ENCODE measurements at places on chromosomes 7 and 10. TPM values are rescaled to one million over a fixed set of nuclear protein-coding genes. Genes with fewer than 3 reads are reported as not detected.

The ANKRD61 gene
- not detected for total RNA-seq

The SEMA3E gene
- total RNA-seq, result 0.07 TPM

The GIMAP2 gene
- 3.8 TPM for total RNA-seq

DNA sequence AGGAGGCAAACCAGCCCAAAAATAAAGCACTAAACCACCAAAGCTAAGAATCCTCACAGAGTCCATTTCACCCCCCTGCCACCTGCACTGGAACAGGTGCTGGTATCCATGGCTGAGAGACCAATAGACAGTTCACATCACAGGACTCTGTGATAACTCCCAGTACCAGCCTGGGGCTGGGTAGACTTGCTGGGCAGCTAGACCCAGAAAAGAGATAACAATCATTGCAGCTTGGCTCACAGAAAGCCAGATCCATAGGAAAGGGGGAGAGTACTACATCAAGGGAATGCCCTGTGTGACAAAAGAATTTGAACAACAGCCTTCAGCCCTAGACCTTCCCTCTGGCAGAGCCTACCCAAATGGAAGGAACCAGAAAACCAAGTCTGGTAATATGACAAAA, 13.6 kb upstream of the SLC25A28 start:
- H3K27me3 ChIP-seq, result no peaks in the 10 kb centered on the region
- no peak overlapping the region for H3K27ac ChIP-seq
- H3K36me3 ChIP-seq, result no peaks in the 10 kb centered on the region
- H3K4me1 ChIP-seq, result no peaks in the 10 kb centered on the region
- no peak for DNase-seq

DNA sequence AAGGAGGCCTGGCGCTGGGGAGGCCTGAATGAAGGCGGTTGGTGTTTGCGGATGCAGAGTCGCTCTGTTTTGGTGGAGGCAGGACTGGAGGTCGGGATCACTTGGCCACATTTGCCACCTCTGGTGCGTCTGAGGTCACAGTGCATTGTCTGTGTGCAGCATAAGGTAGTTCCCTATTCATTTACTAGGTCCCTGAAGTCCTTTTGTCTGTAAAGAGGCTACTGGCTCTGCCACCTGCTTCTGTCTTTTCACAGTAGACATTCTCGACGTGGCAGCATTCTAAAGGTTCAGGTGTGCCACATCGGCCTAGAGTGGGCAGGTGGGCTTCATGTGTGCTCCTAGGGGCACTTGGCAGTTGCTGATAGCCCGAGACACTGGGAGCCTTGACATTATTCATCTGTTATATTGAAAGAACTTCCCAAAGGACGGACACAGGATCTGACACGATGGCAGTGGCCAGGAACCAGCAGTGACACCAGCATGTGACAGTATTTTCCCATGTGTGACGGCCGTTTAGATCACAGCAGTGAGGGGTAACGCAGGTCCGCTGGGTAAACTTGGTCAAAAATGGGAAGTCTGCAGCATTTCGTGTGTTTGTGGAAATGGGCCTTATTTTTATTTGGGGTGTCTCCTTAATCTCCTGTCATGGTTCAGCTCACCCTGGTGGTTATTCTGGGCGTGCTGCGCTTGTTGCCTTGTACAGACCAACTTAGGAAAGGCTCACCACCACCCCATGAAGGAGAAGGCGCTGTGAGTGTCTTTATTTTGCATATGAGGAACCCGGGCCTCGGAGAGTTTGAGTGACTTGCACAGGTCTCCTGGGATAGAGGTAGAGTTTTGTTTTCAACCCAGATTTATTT, 5.9 kb downstream of the MGMT start:
- H3K36me3 ChIP-seq, result no peaks in the 10 kb centered on the region
- H3K4me3 ChIP-seq, result no peak overlapping the region
- no peak overlapping the region for H3K27ac ChIP-seq
- DNase-seq, result no peak
- H3K27me3 ChIP-seq, result no peaks in the 10 kb centered on the region
- no peaks in the 10 kb centered on the region for H3K4me1 ChIP-seq

GRCh38 chr10:124547647-124548168, 86.1 kb downstream of the LHPP start:
- H3K4me1 ChIP-seq, result peaks cover 4% of the 10 kb centered on the region
- H3K27ac ChIP-seq, result no peak overlapping the region
- no peak for DNase-seq
- H3K27me3 ChIP-seq, result no peaks in the 10 kb centered on the region
- no peak overlapping the region for H3K4me3 ChIP-seq

- no peaks in the 10 kb centered on the region for H3K27me3 ChIP-seq
- H3K4me3 ChIP-seq, result no peak overlapping the region
- no peaks in the 10 kb centered on the region for H3K36me3 ChIP-seq
- no peak overlapping the region for H3K27ac ChIP-seq
- no peak for DNase-seq
- H3K4me1 ChIP-seq, result no peaks in the 10 kb centered on the region
These were observed 175.3 kb upstream of the TARP start for GRCh38 chr7:38448584-38449234.

GRCh38 chr10:8581521-8582225, 527.2 kb downstream of the GATA3 start:
- no peak for DNase-seq
- H3K27me3 ChIP-seq, result no peaks in the 10 kb centered on the region
- no peak overlapping the region for H3K27ac ChIP-seq

- H3K27me3 ChIP-seq, result no peaks in the 10 kb centered on the region
- H3K4me1 ChIP-seq, result peaks cover 32% of the 10 kb centered on the region
- no peak overlapping the region for H3K4me3 ChIP-seq
- H3K36me3 ChIP-seq, result no peaks in the 10 kb centered on the region
These were observed 47.8 kb downstream of the SYPL1 start for GRCh38 chr7:106064316-106064715.
